Right renal cortex interstitium (tissue), 3 donors: ENCODE measurements at places on chromosomes 11 and 22.

GRCh38 chr11:91966368-91966767 lies 258.2 kb upstream of the FAT3 start:
- DNase-seq, result no peak

GRCh38 chr11:111976119-111976766 lies 39.1 kb downstream of the DIXDC1 start:
- no peak for DNase-seq

- no peak for DNase-seq
Observed at GRCh38 chr11:65053827-65054508, 4.4 kb downstream of the NAALADL1 start.

DNA sequence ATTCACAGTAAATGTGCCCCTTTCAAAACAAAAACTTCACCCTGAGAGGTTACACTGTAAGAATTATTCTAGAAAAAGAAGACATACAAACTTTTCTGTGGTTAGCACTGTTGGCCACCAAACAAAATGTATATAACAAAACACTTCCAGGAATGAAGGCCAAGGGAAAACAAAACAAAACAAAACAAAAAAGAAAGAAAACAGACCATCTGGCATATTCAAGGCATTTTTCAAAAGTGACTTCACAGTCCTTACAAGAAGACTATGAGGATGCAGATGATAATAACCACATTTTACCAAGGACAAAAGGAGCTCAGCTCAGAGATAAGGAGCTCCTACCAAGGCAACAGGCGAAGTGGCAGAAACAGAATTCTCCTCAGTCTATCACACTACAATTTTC lies 24.9 kb downstream of the CTSC start:
- no peak for DNase-seq

- no peak for DNase-seq
Observed at GRCh38 chr11:1258401-1259075, 35.7 kb downstream of the MUC5B start.
